Adrenal gland (tissue), 19 donors: ENCODE measurements at places on chromosomes 7 and 10. TPM values are rescaled to one million over a fixed set of nuclear protein-coding genes. Genes with fewer than 3 reads are reported as not detected.

CCDC136 gene
- polyA plus RNA-seq = 5.3 TPM

- DNase-seq = peak; percentile 33
Observed at GRCh38 chr7:45649560-45650346, 75.6 kb downstream of the ADCY1 start.

HECW1 gene
- 0.02 TPM for polyA plus RNA-seq

DNA sequence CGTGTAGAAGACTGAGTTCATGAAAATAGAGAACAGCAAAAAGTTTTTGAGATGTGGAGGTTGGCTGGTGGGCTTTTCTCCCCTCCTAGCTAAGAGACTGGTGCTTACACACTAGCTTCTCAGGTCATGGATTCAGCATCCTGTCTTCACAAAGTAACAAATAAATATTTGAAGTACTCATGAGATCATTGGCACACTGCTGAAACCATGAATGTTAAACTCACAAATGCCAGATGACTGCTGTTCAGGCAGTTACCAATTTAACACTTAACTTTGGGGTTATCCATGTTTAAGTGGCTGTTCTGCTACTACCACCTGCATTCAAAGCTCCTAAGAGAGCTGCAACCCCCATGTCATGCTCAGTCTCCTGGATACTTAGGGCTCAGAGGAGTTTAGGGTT, 119.0 kb upstream of the BET1 start:
- no peak for DNase-seq

DNA sequence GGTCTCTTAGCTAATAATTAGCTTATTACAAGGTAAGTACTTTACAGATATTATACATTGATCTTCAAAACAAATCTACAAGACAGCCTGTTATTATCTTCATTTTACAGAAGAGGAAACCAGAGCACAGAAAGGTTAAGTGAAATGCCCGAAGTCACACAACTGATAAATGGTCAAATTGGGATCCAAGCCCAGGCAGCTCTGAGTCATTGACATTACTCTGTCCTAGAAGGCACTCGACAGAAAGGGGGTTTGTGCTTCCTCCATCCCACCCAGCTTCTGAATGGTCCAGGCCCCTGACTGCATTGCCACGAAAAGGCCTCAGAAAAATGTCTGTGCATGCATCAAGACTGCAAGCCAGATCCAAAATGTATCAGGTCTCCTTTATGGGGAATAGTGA, 81.3 kb upstream of the ZNF438 start:
- DNase-seq = peak; percentile 18

DNA sequence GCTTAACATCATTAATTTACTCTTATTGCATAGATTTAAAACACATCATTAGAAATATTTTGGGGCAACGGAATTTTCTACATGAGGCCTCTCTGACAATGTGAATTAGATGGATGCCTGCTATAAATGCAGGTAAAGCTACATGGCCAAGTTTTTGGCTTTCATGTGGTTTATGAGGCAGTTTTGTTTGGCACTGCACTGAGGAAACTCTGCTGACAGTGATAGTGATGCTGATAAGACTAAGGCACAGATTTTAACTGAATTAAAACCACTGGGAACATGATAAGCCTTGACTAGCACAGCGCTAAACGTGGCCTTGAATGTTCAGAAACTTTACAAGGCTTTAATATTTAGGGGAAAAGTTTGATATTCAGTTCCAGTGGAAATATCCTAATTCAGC, 114.3 kb upstream of the NOBOX start:
- no peak for DNase-seq

DNA sequence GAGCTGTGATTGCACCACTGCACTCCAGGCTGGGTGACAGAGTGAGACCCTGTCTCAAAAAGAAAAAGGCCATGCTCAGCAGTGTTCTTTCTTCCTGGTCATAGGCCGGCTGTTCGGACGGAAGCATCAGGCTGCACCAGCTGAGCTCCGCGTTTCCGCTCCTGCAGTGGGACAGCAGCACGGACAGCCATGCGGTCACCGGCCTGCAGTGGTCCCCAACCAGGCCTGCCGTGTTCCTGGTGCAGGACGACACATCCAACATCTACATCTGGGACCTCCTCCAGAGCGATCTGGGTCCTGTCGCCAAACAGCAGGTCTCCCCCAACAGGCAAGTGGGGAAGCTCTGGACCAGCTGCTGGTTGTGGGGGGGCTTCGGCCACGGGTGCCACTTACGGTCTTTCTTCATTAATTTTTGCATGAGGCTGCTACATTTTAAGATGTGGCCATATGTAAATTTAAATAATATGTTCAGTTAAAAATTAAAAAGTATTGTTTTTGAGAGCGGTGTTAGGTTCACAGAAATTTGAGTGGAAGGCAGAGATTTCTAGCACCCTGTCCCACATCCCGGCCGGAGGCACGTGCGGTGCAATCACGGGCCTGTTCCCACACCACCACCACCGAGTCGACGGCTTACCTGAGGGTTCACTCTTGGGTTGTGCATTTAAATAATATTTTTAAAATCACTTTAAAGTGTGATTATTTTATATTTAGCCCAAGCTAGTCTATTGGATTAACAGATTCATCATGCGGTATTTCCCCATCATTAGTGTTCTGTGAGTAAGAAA, 85.7 kb downstream of the DYNC2I1 start:
- DNase-seq = no peak

TUBAL3 gene
- not detected for polyA plus RNA-seq

CPXM2 gene
- polyA plus RNA-seq = 4.3 TPM

DNA sequence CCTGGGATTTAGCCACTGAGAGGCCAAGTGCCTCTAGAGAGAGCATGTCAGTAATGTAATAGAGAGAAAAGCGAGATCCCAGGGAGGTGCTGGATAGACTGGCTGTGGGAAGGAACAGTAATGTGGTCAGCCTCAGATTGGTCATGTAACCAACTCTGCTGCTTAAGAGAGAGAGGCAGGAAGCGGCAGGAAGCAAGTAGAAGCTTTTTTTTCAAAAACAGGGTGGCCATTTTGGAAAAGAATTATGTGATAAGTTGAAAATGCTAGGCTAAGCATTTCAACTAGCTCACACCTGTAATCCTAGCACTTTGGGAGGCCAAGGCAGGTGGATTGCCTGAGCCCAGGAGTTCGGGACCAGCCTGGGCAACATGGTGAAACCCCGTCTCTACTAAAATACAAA, 3.7 kb upstream of the PCOLCE start:
- DNase-seq = no peak

GRCh38 chr7:24283554-24283896, 465 bp upstream of the NPY start:
- DNase-seq = no peak

- DNase-seq = peak; percentile 66
Observed at GRCh38 chr7:149147752-149148653, 750 bp downstream of the ZNF398 start.

- no peak for DNase-seq
Observed at GRCh38 chr7:44272456-44272855, 52.9 kb downstream of the CAMK2B start.

- no peak for DNase-seq
Observed at GRCh38 chr10:112959207-112959838, 9.3 kb downstream of the TCF7L2 start.

TRPV6 gene
- polyA plus RNA-seq = not detected

- DNase-seq = peak; percentile 91
Observed at GRCh38 chr7:43872406-43873110, 3.2 kb upstream of the MRPS24 start.

EXOSC1 gene
- polyA plus RNA-seq = 38.5 TPM

DNA sequence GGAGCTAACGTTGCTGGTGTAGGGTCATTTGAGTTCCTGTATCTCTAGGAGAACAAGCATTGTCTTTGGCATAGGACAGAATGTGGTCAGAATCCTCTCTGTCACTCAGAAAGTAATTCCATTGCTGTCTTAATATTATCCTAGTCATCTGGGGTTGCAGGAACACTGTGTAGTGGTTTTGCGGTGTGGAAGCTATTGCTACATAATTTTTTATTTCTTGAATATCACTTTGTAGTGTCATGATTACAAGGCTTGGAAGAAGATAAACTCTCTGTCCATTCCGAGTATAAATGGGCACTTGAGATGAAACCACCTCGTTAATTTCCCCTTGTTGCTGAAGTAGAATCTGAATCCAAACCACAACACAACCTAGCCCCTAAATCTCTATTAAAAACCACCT, 919.2 kb downstream of the LRMDA start:
- DNase-seq = no peak

DNA sequence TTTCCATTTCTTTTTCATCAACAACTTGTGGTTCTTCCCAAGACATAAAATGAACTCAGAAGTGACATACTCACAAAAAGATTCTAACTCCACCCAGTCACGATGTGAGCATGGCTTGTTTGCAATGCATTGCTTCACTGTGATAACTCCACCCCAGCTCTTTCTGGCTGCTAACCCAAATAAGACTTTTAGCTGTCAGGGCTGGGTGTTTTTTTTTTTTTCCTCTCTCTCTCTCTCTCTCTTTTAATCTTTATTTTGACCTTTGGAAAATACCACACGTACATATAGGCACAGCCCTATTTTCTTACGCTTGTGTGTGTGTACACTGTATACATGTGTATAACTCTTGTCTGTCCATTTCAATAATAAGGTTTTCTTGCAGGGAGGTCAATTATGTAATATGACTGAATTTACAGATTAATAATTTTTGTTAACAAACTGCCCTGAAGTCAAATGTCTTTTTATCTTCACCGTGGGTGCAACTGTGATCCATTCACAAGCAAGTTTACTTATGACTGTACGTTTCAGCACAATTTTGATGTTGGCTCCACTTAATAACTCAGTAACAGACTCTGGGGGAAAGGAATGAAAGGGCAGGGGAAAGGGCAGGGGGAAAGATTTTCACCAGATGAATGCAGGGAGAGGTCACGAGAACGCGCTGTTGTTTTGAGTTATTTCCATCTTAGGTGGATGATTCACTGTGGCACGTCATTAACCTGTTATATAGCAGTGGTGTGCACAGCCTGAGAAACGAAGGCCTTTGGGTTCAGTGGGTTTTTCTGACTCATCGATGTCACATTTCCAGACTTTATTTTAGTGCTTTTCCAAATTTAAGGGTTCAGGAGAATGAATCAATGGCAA, 49.1 kb downstream of the APBB1IP start:
- no peak for DNase-seq

- no peak for DNase-seq
Observed at GRCh38 chr7:103117465-103117864, 31.4 kb downstream of the NAPEPLD start.

- no peak for DNase-seq
Observed at GRCh38 chr7:120955577-120956149, 5.1 kb downstream of the ING3 start.

DNA sequence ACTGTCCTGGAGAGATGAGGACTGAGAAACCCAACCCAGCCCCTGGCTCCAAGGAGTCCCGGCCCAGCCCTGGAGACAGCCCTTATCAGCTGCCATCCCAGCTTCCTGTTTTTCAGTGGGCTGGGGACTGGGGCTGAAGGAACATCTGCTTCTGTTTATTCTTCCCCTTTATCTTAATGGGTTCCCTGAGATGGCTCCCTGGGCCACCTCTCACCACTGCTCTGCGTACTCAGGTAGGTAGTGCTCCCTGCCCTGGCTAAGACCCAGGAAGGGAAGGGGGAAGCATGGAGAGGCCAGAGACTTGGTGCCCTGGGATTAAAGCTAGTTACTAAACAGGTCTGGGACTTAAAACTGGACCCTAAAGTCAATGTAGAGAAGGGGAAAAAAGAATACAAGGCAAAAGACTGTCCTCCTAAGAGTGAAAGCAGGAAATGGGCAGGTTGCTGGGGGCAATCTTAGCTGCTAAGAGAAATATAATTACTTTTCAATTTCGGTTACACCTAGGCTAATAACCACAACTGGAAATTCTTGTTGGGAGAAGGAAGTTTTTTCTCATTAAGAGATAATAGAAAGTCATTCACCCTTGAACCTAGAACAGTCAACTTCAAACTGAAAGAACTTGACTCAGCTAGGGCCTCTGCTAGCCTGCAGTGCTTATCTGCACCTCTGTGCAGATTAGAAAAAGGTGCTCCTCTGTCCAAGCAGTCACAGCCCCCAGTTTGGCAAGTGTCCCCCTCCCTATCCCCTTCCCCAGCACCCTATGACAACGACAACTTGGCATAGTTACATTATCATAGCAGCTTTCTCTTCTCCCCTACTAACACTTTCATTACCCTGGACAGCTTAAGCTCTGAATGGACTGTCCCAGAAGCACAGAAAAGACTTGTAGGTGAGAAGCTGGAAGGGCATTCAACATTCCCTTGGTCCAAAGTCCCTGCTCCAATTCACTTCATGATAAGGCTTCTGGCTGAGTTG, 65.6 kb upstream of the KDM7A start:
- DNase-seq = no peak

GRCh38 chr10:89431977-89432376, 17.6 kb downstream of the IFIT5 start:
- DNase-seq = no peak

- DNase-seq = peak; percentile 66
Observed at GRCh38 chr10:70918851-70919530, 30.6 kb upstream of the PCBD1 start.

- peak; percentile 41 for DNase-seq
Observed at GRCh38 chr7:30906515-30907240, 5.0 kb upstream of the AQP1 start.

DNA sequence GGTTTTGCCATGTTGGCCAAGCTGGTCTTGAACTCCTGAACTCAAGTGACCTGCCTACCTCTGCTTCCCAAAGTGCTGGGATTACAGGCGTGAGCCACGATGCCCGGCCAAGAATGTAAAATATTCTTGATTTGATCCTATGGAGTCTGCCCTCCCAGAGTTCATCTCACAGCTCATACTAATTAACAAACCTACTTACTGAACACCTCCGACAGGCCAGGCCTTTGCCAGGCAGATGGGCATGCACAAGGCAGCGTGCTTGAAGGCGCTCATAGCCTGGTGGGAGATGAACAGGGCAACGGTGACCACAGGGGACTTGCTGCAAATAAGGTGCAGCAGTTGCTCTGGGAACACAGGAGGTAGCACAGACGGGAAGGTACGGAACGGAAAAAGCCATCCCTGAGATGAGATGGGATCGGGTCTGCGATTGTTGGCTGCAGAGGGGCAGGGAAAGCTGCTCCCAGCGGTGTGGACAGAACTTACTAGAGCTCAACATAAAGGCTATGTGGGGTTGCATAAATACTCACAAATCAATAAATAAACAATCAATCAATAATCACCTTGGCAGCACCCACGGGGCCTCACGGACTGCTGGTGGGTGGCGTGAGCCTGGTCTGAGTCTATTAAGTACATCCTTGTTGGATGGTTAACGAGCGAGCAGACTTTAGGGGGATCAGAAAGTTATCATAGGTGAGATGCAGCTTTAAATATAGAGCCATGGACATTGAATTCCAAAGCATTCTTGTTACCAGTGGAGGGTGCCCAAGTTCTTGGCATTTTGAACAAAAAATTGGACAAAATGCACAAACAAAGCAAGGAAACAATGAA, 4.7 kb downstream of the ACBD7 start:
- no peak for DNase-seq

GRCh38 chr7:92436612-92437445, 10.5 kb upstream of the GATAD1 start:
- no peak for DNase-seq

GRCh38 chr10:12333380-12334185, 15.8 kb upstream of the CAMK1D start:
- DNase-seq = peak; percentile 75

GRCh38 chr7:137446025-137446424, 102.5 kb upstream of the PTN start:
- DNase-seq = no peak

C10orf95 gene
- not detected for polyA plus RNA-seq
